ENCODE measurements at places on chromosomes 1 and 21.

DNA sequence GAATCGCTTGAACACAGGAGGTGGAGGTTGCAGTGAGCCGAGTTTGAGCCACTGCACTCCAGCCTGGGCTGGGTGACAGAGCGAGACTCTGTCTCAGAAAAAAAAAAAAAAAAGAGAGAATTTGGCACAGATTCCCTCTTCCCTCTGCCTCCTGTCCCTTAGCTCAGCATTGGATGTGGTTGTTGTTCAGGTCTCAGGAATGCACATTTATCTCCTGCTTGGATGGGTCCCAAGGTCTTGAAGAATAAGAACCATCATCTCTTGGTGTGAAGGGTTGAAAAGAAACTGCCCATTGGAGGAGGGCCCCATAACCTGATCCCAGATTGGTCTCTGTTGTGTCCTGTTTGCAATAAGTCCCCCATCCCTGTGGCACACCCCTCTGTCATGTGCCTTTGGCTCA lies 34.9 kb downstream of the UBIAD1 start:
- DNase-seq, result peak; percentile 32

DNA sequence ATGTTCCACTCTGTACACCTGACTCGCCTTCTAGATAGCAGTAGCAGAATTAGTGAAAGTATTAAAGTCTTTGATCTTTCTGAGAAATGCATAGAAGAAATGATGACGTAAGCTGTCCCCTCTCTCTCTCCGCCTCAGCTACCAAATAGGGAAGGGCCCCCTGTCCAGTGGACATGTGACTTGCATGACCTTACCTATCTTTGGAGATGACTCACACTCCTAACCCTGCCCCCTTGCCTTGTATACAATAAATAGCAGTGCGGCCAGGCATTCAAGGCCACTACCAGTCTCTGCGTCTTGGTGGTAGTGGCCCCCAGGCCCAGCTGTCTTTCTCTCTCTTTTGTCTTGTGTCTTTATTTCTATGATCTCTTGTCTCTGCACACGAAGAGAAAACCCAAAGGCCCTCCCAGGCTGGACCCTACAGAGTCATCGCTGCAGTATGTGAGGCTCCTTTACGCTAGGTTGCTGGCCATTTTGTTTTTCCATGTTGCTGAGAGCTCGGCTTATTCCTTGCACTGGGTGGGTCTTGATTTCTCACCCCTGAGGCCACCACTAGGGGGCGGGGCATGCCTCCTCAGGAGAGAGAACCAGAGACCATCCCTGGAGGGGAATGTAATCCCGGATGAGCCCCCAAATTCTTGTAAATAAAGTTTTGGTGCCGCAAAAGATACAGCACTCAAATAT lies 16.0 kb upstream of the ZBTB8B start:
- DNase-seq, result no peak

GRCh38 chr21:45497846-45498645 lies 44.2 kb downstream of the SLC19A1 start:
- no peak for DNase-seq

- no peak for DNase-seq
Measured at GRCh38 chr1:201181726-201182125, 8.9 kb upstream of the IGFN1 start.

GRCh38 chr1:119647734-119648619 lies at the start of gene ZNF697:
ZNF697 (minus strand) TSS chr1:119648266; CDS start chr1:119626100, 22,166 bp downstream.
- DNase-seq, result peak; percentile 98

GRCh38 chr1:94061513-94062443 lies 59.2 kb downstream of the ABCA4 start:
- peak; percentile 80 for DNase-seq

GRCh38 chr1:30751830-30752650 lies 5.5 kb downstream of the LAPTM5 start:
- no peak for DNase-seq

DNA sequence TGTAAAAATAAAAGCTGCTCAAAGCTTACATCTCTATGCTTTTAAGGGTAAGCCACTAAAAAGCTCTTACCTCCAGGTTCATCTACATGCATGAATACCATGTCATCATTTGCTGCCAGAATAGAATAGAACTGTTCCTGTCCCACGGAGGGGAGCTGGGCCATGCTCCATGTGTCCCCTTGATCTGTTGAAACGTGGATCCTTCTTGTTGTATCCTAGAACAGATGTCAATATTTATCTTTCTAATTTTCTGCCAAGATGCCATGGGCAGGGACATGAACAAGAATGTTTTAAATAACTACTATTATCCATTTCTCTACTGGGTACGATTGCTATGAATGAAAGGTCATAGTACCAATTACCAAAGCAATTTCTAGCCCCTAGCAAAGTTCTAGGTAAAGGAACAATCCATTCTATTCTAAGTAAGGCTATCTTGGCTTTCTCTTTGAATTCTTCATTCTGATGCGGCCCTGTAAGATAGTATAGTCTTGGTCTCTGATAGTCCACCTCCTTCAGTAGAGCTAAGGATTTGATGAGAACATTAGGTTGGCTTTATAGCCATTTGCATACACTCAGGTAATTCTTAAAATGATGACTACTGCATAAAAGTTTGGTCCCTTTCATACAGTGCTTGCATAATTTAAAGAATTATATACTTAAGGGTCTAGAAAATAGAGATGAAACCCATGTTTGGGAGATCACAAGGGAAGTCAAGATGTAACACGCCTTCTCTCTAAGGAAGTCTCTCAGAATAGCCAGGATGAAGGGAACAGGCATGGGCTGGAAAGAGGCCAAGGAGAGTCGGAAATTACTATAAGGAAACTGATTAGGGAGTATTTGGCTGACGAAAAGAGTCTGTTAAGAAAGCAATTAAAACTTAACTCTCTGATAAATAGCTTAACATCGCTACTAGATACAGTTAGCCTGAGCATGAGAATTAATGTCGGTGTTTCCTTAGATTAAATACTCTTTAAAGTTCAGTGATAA lies 35.4 kb upstream of the MYBPHL start:
- DNase-seq, result no peak

- DNase-seq, result peak; percentile 96
Measured at GRCh38 chr1:59367301-59368007, 70.6 kb downstream of the FGGY start.

- no peak for DNase-seq
Measured at GRCh38 chr1:235157150-235157549, 3.9 kb downstream of the RBM34 start.

DNA sequence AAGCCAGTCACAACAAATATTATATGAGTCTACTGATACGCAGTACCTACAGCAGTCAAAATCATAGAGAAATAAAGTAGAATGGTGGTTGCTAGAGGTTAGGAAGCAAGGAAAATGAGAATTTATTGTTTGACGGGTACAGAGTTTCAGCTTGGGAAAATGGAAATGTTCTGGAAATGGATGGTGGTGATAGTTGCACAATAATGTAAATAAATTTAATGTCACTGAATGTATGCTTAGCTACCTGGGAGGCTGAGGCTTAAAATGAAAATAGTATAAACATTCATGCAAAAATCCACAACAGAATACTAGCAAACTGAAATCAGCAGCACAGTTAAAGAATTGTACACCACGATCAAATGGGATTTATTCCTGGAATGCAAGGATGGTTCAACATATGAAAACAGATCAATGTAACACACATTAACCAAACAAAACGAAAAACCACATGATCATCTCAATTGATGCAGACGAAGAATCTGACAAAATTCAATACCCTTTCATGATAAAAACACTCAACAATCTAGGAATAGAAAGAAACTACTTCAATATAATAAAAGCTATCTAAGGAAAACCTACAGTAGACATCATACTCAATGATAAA lies 10.7 kb downstream of the TUT4 start:
- DNase-seq, result no peak

GRCh38 chr1:25673456-25673855 lies 56.9 kb downstream of the MAN1C1 start:
- DNase-seq, result no peak

GRCh38 chr1:10212476-10212875 lies 2.1 kb downstream of the KIF1B start:
- no peak for DNase-seq

DNA sequence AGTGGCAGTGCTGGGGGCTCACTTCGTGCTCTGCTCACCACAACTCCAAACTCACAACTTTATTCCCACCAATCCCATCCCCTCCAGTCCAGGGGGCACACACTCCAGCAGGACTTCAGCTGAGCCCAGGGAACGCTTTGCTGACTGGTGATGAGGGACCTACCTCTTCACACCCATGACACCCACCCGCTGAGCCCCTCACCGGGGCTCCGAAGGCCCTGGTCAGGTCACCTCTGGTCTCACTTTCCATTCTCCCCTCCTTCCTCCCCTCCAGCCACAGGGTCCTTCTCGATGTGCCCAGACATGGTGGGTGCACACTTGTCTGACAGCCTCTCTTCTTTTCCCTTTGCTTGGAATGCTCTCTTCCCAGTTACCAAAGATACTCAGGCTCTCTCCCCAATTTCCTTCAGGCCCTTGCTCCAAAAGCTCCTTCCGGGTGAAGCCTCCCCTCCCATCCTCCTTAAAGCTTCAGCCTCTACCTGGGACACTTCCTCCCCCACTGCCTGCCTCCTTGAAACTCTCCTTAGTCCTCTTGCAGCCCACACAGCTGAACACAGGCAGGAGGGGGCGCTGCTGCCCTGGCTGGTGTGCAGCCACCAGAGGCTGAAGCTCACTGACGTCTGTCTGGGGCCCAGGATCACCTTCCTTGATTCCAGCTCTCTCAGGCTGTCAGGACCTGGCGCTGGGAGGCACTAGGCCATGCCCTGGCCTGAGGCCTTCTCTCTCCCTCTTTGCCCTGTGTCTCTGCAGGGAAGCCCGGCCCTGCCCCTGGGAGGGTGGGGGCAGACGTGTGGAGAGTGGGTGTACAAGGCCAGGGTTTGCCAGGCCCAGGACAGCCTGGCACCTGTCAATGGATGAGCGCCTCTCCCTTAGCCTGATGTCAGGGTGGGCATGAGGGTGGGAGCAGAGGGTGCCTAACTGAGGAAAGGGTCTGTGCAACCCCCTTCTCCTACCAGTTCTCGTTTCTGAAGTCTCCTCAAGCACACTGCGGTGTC lies 1.6 kb downstream of the KCNE1 start:
- DNase-seq, result peak; percentile 74

DNA sequence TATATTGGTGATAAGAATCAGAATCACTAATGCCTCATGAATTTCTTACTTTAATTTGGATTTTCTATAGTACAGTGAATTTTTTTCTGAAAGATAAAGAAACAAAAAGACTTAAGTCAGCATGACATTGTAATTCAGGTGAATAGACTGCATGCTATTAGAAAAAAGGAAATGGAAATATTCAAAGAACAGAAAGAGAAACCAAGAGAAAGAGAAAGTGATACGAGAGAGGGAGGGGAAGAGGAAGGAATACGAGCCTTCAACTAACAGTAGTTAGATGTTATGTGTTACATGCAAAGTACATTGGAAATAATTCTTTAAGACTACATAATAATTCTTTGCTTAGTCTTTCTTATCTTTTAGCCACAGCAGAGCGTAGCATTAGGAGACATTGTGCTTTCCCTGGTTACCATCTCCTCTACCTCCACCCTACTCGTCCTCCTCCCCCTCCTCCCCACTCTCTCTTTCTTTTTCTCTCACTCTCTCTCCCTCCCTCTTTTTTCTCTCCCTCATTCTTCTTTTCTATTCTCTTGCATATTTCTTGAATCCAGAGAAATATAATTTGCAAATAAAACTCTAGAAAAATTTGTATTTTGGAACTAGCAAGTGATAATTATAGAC lies 46.4 kb upstream of the ADGRL4 start:
- DNase-seq, result peak; percentile 21

- DNase-seq, result no peak
Measured at GRCh38 chr1:12272770-12273169, 42.9 kb downstream of the VPS13D start.

- DNase-seq, result peak; percentile 25
Measured at GRCh38 chr1:13813398-13814012, 113.5 kb downstream of the PRDM2 start.

GRCh38 chr1:178311164-178311563 lies 185.6 kb downstream of the CLEC20A start:
- DNase-seq, result peak; percentile 29

- no peak for DNase-seq
Measured at GRCh38 chr1:63714482-63714760, 59.4 kb upstream of the ROR1 start.

- peak; percentile 47 for DNase-seq
Measured at GRCh38 chr1:9539829-9540550, 725 bp downstream of the SLC25A33 start.
